NCI-H774 (cell line): ENCODE measurements at places on chromosomes 16 and 17.

DNA sequence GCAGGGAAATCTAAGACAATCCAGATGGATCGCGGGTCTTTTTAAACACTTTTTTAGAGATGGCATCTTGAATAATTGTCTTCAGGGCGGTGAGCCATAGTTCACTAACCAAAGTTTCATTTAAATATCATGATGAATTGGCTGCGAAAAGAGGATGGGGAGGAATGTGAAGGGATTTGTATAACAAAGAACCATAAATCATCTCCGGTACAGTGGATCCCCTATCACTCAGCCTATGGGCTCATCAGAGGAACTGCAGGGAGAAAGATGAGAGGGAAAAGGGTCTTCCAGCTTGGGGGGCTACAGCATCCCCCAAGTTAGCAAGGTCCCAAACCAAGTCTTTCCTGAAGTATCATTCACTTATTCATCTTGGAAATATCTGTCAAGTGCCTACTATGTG, 16.7 kb upstream of the DDX52 start:
- no peak for DNase-seq

GRCh38 chr17:41697122-41697962, 8.7 kb downstream of the EIF1 start:
- DNase-seq = no peak

DNA sequence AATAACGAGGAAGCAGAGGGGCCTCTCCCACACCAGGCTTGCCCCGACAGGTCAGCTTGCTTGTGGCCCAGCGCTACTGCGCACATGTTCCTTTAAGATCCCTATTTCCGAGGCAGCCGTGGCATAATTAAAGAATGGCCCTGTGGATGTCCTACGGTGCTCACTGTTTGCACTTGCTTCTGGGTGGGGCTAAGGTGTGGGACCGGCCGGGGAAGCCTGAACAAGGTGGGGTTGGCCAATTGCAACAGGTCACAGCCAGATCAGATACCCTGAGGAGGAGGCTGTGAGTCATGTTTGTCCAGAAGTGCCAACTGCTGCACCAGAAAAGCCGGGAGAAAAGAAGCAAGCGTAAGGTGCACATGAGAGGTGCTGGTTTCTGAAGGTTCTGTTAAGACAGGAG, 158.5 kb upstream of the CACNG5 start:
- DNase-seq = no peak

DNA sequence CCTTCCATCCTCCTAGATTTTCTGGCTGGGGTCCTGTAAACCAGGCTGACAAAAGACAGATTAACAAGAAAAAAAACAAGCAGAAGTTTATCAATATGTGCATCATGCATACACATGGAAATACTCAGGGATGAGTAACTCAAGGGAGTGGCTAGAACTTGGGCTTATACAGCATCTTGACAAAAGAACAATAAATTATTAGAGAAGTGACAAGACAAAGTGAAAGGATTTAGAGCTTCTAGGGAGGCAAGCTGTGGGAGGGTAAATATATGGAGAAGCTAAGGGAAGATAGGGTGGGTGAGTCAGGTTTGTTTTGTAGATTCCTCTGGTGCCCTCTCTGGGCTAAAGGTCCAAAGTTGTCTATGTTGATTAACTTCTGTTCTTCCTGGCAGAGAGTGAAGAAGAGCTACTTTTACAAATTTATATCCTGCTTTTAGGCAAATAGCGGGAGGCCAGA, 48.0 kb upstream of the NDRG4 start:
- DNase-seq = no peak

DNA sequence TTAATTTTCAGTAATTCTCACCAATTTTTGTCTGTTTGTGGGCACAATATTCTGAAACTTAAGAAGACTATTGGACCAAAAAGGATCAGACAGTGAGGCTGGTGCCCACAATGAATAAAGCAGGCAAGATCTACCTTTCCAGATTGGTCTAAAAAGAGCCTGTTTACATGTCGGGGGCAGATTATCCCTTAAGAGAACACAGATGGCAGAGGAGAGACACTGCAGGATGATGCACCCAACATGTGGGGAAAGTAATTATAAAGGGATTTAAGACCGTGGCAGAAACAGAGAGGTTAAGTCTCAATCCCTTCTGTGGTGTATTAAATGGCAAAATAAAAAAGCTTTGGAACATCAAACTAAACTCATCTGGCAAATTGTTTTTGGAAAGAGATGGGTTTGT, 331.8 kb upstream of the CDH11 start:
- no peak for DNase-seq

- peak; percentile 90 for DNase-seq
These were observed at the start of gene GRB7 for GRCh38 chr17:39737760-39738567. Gene GRB7, plus strand, starts transcription at chr17:39737938. Its CDS starts 4,364 bp downstream, at chr17:39742302.

DNA sequence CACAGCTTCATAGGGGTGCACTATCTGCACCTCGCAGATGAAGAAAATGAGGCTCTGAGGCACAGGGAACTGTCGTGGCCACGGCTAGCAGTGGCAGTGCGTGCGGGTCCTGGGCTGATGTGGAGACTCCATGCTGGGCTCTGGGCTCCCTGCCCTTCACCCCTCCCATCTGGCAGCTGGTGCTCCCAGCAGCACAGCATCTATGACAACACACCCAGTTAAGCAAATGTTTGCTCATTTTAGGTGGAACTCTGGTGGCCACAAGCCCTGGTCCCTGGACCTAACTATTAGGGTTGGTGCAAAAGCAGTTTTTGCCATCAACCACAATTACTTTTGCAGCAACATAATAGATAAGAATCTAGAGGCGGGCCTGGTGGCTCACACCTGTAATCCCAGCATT, 30.9 kb downstream of the IFT140 start:
- DNase-seq = peak; percentile 45

- peak; percentile 65 for DNase-seq
These were observed 123.0 kb downstream of the CHD9NB start for GRCh38 chr16:52929478-52930400.

GRCh38 chr17:2369039-2369438, 31.7 kb downstream of the SGSM2 start:
- DNase-seq = no peak

DNA sequence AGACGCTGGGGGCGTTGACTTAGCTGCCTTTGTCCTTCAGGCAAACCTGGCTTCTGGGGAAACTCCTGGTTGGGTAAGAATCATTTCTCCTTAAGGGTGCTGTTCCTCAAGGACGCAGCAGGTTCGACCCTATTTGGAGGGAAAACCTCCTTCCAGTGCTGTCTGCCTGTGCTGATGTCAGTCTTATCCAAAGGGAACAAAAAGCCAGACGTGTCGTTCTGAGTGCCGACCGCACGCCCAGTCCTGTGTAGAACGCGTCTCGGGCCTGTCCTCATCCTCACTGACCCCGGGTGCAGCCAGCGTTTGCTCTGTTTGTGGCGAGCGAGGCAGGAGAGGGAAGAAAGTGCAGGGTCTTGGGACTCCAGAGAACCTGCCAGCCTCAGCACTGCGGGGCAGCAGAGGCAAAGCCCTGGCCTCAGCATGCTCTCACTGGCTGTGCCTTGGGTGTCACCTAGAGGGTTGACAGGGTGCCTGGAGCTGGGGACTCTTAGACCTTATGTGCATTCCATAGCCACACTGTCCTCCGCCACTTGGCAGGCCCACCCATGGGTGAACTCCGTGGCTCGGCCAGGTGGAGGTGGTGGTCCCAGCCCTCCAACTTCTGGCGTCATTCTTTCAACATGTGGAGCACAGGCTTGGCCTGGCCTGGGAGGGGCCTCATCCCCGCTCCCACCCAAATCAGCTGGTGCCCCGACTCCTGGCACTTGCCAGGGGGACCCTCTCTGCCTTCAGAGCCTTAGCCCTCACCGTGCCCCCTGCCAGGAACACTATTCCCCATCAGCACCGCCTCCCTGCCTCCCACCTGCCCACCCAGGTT, 6.0 kb downstream of the SNN start:
- DNase-seq = no peak

- no peak for DNase-seq
These were observed 7.9 kb downstream of the KCTD5 start for GRCh38 chr16:2689968-2690801.

GRCh38 chr17:28524476-28525424, 18.6 kb downstream of the FOXN1 start:
- no peak for DNase-seq

- no peak for DNase-seq
These were observed 6.7 kb upstream of the CRHR1 start for GRCh38 chr17:45777388-45777787.

- DNase-seq = no peak
These were observed 164.9 kb downstream of the BANP start for GRCh38 chr16:88116121-88116520.

- DNase-seq = no peak
These were observed 38.5 kb downstream of the VPS53 start for GRCh38 chr17:676060-676700.

DNA sequence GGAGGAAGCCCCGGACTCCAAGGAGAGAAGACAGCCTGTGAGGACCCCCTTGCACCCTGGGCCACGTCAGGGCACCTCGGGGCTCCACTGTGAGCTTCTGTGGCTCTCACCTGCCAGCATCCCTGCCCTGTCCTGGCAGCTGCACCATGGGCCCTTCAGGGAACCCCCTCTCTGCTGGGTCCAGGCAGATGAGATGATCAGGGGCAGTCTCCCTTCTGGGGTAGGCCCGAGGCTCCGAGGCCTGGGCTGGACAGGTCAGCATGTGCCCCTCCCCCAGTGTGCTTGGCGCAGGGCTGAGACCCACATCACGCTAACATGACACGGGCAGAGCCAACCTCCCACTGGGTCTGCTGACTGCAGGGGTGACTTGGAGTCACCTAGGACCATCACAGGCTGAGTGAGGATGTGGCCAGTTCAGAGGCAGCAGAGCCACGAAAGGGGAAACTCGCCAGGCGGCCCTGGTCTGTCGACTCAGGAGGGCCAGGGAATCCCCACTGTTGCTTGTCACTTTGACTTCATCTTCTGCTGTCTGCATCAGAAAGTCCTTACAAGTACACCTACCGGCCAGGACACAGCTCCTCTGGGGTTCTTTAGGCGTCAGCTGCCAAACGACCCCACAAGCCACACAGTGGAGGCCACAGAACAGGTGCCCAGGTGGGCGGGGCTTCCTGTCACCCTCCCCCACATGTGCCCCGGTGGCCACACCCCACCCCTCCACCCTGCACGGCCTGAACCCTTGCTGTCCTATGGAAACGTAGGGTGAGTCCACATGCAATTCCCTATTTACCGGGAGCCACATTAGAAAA, 2.2 kb downstream of the GALNS start:
- no peak for DNase-seq

- no peak for DNase-seq
These were observed 16.0 kb downstream of the MAP2K6 start for GRCh38 chr17:69430488-69430887.

GRCh38 chr16:85105475-85105874, 6.8 kb downstream of the CIBAR2 start:
- peak; percentile 75 for DNase-seq

DNA sequence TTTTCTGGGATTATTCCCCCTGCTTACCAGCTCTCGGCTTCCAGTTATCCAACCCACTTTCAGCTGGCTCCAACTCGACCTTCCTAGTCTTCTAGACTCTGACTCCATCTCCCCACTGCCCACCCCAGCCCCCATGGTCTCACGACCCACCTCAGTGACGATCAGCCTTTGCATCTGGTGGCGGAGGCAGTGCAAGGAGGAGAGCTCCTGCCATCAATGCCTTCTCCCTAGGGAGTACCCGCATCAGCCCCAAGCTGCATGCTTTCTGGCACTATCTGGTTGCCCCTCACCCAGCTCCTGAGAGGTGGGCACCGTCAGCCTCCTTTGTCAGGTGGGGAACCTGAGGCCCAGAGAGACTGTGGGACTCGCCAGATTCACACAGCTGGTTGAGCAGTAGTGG, 72.6 kb upstream of the RPL38 start:
- DNase-seq = no peak

DNA sequence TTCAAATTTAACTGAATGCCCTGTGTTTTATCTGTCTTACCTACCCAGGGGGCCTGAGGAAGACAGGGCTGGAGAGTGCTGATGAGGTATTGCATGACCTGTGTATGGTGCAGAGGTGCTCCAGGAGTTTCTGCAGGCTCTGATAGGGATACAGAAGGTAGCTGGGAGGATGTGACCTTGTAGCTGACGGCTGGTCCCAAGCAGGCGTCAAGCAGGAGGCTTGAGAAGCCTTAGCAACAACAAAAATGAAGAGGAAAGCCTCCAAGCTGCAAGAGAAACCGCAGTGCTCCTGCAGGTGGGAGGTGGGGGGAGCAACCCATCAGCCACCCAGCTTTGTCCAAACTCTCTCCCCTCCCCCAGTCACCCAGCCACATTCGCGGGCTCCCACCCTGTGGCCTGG, 40.4 kb downstream of the LAT start:
- DNase-seq = no peak
